NCI-H2081 treated with DMSO at 0.1 percent for 48 hours (cell line): ENCODE measurements at places on chromosomes 3 and 15.

DNA sequence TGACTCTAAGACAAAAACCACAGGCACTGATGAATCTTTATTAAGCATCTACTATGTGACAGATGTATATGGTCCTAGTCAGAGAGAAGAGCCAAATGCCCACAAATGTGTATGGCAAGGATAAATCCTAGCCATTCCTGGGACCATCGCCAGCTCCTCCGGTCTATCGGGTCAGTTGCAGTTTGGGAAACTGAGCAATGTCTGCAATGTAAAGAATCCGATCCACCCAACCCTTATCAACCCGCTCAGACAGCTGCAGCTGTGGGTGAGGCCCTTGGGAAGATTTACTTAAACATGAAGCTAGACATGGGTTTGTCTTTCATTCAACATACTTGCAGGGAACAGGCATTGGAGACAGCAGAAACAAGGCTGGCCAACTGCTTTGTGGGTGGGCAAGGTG lies 40.5 kb upstream of the CDV3 start:
- no peak for DNase-seq

- DNase-seq = no peak
Observed at GRCh38 chr3:167729591-167729990, 5.1 kb downstream of the PDCD10 start.

- DNase-seq = peak; percentile 14
Observed at GRCh38 chr15:40322531-40323238, 807 bp upstream of the INAFM2 start.

DNA sequence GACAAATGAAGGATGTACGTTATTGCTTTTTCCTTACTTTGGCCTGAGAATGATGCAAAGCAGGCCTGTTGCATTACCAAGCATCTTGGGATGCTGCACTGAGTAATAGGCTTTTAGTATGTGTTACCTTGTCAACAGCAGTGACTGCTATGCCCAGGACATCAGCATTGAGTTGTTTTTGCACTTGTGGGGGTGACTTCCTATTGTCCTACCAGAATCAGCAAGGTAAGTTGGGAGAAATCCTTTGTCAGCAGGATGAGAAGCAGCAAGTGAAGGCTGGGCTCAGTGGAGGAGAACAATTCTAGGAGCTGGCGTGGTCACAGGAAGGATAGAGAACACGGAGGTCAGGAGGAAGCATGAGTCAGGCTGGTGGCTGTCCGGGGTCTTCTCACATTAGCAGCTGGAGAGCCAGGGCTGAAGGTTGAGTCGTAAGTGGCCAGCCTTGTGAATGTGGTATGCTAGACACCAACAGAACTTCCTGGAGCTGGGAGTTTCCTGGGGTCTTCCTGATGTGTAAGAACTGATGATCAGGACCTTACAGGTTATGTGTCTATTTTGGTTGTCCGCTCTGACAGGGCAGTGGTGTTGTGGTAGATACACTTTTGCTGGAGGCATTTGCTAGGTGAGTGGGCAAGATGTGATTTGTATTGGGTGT lies 142.7 kb downstream of the FNDC3B start:
- DNase-seq = no peak
